Heart right ventricle (tissue), 16 donors: ENCODE measurements at places on chromosomes 3 and 15. TPM values are rescaled to one million over a fixed set of nuclear protein-coding genes. Genes with fewer than 3 reads are reported as not detected.

- no peak for DNase-seq
Measured at GRCh38 chr3:11452885-11453847, 181.0 kb downstream of the ATG7 start.

DNA sequence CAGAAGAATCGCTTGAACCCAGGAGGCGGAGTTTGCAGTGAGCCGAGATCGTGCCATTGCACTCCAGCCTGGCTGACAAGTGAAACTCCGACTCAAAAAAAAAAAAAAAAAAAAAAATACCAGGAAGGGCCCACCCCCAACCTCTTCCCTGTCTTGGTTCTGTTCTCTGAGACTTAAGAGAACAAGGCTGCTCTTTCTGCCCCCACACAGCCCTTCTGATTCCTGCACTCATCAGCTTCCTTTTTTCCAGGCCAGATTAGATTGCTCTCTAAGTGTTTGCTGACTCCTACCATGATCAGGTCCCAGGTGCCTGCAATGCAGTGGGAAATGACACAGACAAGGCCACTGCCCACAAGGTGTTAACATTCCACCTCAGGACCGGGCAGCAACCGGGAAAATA, 13.0 kb downstream of the TMEM44 start:
- DNase-seq, result no peak

- no peak for DNase-seq
Measured at GRCh38 chr3:43676441-43676840, 14.3 kb upstream of the ABHD5 start.

DNA sequence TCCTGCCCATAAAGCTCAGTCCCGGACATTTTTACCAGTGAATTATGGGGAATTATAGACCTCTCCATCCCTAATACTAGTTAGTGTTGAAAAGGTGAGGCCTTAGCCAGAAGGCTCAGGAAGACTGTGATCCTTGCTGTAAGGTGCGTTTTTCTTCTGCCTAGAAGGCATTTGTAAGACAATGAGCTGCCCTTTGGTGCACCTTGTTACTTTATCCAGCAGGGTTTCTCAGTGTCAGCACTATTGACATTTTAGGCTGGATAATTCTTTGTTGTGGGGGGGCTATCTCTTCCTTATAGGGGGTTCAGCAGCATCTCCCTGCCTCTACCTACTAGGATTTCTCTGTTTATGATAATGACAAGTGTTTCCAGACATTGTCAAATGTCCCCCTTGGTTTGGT, 108.1 kb upstream of the ABHD17C start:
- no peak for DNase-seq

DNA sequence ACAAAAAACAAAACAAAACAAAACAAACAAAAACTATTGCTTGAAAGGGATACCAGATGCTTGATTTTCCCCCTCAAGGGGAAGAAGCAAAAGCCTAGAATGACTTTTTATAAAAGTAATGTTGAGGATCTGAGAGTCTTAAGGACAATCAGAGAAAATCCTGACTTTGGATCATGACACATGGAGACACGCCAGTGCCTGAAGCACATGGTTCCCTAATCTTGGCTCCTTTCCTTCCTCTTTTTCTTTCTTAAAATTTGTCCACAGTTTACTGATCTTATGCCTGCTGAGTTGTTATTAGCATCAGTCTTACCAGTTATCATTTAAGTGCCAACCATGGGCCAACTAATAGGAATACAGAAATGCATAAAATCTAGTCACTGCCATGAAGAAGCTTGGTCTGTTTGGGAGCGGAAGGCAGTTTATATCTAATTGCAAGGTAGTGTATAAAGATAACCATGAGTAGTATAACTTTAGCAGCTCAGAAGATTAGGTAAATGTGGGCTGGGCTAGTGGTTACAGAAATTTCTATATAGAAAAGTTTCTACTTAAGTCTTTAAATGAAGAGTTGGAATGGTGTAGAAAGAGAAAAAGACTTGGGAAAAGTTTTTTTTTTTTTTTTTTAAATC, 6.9 kb downstream of the GLCE start:
- DNase-seq, result no peak

EAF1 gene
- 8.7 TPM for total RNA-seq

PIAS1 gene
- 28.4 TPM for total RNA-seq
